ENCODE measurements at places on chromosomes 2 and 18. TPM values are rescaled to one million over a fixed set of nuclear protein-coding genes. Genes with fewer than 3 reads are reported as not detected.

Gene SH3RF3
- total RNA-seq, result 18.1 TPM

Gene IL37
- total RNA-seq, result not detected

Gene ATG16L1
- total RNA-seq, result 24.0 TPM

Gene DTNA
- 3.4 TPM for total RNA-seq

Gene ICOS
- total RNA-seq, result not detected
